NCI-H2107 (cell line): ENCODE measurements at places on chromosomes 5 and 9.

DNA sequence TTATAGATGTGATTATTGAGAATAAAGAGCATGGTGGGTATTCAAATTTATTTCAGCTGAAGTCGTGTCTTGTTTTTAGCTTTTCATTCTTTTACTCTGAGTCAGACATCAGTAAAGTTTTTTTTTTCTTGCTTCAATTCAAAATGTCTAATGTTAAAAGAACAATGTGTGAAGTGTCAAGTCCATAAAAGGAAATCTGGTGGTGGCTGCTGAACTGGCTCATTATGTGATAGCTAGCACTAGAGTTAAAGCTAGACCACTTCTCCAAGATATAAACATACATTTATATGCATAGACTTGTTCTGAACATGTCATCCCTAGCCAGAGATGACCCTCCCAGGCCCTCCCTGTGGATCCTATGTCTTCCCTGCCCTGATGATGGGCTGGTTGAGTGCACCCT, 338.3 kb downstream of the RAB3C start:
- no peak for DNase-seq

- no peak for DNase-seq
Observed at GRCh38 chr9:116628716-116629115, 58.4 kb upstream of the TRIM32 start.

- DNase-seq, result no peak
Observed at GRCh38 chr9:7186175-7186574, 428.4 kb downstream of the KDM4C start.

- DNase-seq, result no peak
Observed at GRCh38 chr9:78688796-78689195, 391.9 kb downstream of the PSAT1 start.

DNA sequence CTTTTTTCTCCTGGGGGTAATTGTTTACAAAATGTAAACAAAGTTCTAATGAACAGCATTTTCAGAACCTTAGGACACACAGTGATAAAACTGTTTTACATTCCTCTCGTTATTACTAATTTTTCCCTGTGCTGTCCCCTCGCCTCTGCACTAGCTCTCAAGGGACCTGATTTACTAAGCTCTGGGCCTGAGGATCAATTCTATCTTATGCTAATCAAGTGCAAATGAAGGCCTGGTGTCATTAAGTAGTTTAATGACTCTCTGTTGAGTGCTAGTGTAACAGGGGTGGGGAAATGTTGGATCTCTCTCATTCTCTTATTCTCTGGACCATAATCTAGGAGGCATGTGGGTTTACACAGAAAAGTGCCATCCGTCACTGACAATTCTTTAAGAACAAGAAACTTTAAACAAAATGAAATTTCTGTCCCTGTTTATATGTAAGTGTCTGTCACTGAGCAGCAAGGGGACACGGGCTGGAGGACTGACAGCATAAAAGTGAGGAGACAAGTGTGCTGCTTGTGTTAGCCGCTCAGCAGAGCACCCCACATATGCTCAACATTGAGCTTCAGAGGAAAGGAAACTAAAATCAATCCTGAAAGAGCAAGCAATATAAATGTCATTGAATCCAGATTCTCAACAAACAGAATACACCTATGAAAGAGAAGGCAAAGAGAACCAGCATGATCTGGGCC, 115.4 kb downstream of the WDR41 start:
- DNase-seq, result no peak

DNA sequence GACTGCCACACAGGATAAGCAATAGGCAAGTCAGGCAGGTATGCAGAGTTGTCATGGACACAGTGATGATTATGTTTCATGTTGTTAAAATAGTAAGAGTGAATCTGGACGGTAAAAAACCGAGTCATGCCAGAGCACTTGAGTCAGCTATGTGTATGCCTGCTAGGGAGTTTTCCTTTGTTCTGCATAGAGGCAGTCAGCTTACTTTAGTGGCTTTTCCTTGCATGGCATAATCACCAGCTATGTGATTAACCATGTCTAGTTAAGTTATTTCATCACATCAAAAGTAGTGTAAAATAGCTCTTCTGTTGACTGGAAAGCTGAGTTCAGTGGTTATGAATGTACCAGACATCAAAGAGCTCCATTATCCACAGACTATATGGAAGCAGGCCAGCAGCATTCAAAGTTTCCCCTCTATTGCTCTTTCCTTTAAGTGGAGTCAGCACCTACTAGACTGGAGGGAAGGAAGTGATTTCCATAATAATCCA, 989.8 kb downstream of the TLE1 start:
- DNase-seq, result no peak

DNA sequence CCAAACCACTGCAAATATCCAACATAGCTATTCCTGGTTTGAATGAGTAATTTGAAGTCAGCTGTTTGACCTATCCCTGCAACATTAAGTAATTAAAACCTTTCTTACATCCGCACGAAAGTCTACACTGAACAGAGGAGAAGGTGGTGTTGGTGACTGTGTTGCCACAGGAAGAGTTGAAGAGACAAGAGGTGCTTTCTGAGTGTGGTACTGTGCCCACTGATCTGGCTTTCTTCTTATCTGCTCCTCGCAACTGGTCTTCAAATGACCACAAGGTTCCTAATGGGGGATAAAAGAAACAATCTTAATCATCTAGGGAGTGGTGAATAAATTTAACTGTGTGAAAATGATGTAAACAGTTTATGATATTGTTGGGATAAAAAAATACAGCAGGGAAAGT, 29.4 kb upstream of the PDCL start:
- no peak for DNase-seq

DNA sequence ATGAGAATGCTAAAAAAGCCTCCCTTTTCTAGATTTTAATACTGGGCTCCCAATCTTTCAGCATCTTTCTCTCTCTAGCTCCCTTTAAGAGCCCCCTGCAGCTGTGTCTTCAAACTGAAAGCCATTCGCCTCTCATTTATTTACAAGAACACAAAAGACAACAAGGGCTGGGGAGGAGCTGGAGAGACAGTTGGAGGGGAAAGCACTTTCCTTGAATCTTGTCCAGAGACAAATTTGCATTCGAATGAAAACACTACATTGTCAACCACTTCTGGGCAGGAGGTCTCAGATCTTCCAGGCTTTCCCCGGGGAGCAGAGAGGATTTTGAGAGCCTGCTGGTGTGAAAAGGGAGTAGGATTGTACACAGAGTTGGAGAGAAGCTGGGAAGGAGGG, 518.3 kb downstream of the CTNND2 start:
- DNase-seq, result no peak

GRCh38 chr5:5373351-5373989, 49.0 kb upstream of the ICE1 start:
- DNase-seq, result no peak

DNA sequence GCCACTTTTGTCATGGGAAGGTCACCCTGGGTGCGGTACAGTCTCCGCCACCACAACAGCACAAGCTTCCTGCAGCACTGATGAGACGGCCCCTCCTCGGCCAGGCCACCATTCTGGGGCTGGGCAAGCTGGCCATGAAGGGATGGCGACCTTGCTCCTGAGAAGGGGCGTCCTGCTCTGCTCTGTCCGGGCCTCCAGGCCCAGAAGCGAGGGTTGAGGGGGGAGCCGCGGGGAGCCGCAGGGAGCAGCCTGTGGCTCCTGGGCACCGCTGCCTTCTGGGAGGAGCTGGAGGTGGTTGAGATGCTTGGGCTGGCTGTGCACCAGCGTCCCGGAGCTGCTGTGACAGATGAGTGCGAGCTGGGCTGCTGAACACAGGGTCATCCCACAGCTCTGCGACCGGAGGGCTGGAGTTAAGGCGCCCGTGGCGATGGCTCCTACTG, 84.3 kb upstream of the RAPGEF1 start:
- no peak for DNase-seq

- no peak for DNase-seq
Observed at GRCh38 chr5:156414391-156414790, 87.4 kb downstream of the SGCD start.

- DNase-seq, result no peak
Observed at GRCh38 chr5:14179446-14179845, 36.3 kb downstream of the TRIO start.

DNA sequence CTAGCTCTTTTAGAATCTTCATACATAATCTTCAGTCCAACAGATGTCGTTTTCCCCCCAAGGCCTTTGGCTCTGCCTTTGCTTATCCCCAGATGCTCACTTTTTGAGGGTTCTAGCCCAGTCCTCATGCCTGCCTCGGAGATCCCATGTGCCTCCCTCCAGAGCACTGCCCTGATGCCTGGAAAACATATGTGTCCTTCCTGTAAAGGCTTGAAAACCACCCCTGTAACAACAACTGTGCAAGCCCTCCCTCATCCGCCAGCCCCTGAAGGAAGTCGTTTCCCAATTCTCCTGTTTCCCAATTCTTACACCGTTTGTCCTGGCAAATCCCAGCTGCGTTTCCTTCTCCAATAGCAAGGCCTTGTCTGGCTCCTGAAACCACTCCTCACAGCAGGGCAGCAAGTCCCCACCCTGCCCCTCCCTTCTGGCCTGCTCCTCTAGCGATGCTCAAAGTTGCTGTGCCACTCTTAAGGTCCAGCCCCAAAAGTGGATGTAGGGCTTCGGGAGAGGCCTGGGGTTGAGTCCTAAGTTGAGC, 52.2 kb downstream of the SLC36A1 start:
- DNase-seq, result no peak

GRCh38 chr5:57539281-57539701, 56.7 kb upstream of the ACTBL2 start:
- DNase-seq, result no peak

- no peak for DNase-seq
Observed at GRCh38 chr9:121225240-121225639, 23.6 kb upstream of the RAB14 start.

DNA sequence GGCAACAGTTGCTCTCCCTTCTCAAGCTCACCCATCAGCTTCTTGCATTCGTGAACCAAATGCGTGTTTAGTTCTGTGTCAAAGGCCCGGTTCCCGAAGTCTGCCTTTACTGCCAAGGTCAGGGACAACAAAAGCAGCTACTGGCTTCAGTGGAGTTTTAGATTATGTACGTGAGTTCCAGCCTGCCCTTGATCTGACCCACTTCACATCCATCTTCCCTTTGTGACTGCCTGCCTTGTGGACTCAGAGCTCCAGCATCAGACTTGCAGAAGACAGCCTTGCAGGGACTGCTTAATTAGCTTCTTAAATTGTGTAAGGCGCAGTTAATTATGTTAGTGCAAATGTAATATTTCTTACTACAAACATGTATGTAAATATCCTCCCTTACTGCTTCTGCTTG, 774.7 kb upstream of the EDIL3 start:
- DNase-seq, result no peak

DNA sequence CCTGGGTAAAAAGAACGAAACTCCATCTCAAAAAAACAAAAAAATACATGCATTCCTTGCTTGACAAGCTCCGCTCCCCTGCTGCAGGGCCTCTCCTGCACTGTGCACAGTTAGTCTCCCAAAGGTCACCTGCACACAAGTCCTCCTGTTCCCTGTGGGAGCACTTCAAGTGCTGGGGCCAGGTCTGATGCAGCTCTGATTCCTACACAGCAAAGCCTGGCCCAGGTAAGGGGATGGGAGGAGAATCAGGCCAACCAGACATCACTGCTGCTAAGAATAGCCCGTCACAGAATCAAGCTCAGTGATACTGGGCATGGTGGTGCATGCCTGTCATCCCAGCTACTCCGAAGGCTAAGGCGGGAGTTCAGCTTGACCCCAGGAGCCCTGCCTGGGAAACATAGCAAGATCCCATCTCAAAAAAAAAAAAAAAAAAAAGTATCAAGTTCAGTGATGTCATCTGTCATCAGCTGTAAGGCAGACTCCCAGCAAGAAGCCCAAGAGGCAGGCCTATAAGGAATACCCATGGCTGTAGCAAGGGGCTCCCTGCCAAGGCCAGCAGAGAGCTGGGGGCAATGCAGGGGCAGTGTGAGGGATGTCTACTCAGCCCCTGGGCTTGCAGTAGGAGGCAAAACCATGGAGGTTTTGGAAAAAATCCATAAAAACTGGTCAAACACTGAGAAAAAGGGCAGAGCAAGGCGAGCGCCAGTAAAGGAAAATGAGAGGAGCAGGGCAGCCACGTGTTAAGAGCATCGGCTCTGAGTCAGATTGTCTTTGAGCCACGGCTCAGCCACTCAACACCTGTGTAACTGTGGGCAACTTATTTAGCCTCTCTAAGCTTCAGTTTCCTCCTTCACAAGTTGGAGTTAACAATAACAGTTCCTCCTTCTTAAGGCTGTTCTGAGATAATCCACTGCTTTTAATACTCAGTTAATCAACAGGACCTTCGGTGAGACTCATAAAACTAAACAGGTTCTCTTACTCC, 3.2 kb downstream of the TPM2 start:
- no peak for DNase-seq

GRCh38 chr9:1173211-1173610, 123.1 kb downstream of the DMRT2 start:
- no peak for DNase-seq

DNA sequence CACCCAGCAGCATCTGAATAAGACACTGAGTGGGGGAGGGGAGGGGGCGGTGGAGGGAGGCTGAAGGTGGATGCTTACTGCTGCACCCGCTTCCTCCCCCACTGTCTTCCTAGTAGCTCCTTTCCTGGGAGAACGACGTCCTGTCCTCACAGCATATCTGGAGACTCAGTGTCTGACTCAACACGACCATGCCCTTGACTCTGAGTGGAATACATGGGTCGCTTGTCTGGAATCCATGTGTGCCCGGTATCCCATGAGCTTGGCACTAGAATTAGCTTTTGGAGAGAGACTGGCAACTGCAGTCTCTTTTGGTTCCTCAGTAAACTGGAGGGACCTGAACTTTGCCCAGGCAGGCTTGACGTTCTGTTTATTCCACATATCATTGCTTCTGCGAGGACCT, 125.4 kb upstream of the FAM120A start:
- no peak for DNase-seq

GRCh38 chr5:71597001-71597400, 9.9 kb downstream of the MCCC2 start:
- no peak for DNase-seq

DNA sequence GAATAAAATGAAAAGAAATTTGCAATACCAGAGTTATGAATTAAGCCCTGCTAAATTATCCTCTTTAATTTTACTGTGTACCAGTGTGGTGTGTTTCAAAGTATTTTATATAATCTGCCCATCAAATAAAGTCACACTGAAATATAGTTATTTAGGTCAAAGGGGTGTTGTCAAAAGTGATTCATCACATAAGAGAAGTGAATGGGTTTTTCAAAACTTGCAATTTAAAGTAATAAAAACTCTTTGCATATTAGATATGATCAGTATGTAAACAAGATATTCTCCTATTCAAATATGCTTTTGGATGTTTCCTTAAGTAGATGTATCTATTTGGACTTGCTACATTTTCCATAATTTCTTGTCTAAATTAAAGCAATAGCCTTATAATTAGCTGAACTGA, 1183.0 kb upstream of the CDH18 start:
- no peak for DNase-seq

- DNase-seq, result no peak
Observed at GRCh38 chr5:110611817-110612216, 114.7 kb downstream of the TMEM232 start.

GRCh38 chr5:166282939-166283338, 2008.5 kb upstream of the WWC1 start:
- no peak for DNase-seq

DNA sequence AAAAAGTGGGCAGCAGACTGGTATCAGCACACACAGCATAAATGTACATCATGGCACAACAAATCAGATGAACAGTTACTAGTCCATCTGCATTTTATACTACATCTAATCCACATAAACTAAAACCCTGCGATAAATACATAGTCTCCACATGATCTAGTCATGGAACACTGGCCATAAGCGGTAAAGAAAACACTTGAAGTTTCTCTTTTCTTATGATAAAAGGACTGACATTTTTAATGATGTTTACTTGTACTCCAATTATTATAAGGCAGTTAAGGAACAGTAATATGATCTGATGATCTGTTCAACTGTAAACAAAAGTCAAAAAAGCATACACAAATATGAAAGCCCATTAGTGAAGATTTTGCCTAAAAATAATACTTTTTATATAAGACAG, 112.5 kb downstream of the MPDZ start:
- DNase-seq, result no peak

GRCh38 chr5:133701871-133702270, 89.5 kb upstream of the FSTL4 start:
- DNase-seq, result no peak
